T-helper 1 cell (primary cell): ENCODE measurements at places on chromosomes 11 and 22.

- no peak for DNase-seq
Observed at GRCh38 chr11:60952742-60953170, 780 bp upstream of the SLC15A3 start.

GRCh38 chr22:31099841-31100761 lies 7.3 kb downstream of the SELENOM start:
- DNase-seq, result no peak

DNA sequence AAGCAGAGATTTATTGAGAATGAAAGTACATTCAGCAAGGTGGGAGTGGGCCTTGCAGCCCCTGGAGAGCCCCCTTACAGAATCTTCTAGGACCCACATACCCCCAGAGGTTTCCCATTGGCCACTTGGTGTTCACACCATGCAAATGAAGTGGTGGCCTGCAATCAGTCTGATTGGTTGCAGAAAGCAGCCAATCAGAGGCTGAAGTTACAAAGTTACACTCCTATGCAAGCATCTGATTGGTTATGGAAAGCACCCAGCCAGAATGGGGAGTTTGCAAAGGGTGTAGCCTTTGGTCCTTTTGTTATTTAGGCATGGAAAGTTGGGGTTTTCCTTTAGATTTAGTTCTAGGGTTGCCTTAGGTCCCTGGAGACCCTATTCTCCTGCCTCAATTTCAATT lies 34.9 kb downstream of the UVRAG start:
- DNase-seq, result no peak

DNA sequence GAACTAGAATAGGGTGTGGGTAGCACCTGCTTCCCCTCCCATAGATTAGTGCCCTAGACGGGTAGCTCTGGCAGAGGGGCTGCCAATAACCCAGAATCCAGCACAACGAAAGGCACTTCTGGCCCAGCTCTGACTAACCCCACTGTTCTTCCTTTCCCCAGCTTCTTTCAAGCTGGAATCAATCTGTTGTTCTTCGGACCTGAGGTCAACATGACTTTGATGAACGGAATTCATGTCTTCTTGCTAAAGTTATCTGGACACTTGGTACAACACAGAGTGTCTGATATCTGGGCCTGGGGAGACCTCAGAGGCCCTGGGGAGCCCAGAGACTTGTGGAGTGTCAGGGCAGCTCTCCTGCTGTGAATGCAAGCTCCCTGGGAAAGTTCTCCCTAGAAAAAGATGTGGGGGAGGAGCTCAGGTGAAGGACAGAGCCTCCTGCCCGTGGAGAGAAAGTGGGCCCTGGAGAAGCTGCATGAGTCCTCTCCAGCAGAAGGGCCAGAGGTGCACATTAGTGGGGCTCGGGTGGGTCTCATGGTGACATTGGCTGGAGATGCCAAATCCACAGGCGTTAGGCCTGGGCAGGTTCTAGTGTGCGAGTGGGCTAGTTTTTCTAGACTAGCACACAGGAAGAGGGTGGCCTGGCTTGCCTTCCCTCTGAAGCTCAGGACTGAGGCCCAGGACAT lies 6.3 kb downstream of the KCNJ11 start:
- DNase-seq, result no peak

GRCh38 chr11:59759900-59760299 lies 4.7 kb downstream of the STX3 start:
- DNase-seq, result no peak

DNA sequence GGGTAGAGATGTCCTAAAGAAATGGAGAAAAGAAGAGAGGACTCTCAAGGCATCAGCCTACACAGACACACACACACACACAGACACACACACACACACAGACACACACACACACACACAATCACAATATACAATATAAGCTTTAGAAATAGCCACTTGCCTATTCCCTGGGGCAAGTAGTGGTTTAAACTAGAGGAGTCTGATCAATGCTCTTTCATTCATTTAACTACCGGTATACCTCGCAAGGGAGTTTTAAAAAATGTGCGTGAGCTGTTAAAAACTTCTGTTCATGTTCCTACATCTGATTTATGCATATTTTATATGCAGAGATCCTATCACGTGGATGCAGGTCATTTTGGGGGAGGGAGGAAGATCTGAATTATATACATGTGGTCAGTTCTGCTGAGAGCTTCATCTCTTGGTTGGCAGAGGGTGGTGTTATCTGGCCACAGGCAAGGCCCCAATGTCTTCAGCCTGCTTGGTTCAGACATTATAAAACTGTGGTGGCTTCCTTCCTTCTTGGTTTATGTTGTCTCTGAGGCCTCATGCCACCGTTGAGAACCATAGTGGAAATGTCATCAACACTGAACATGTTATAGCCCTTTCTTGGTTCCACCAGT lies 56.6 kb downstream of the SYT13 start:
- DNase-seq, result no peak

GRCh38 chr11:110599207-110599606 lies 113.0 kb downstream of the ARHGAP20 start:
- DNase-seq, result no peak

GRCh38 chr11:11265994-11266606 lies 87.0 kb downstream of the CSNK2A3 start:
- DNase-seq, result peak; percentile 36

- peak; percentile 17 for DNase-seq
Observed at GRCh38 chr11:6703247-6704063, 20.3 kb upstream of the MRPL17 start.

DNA sequence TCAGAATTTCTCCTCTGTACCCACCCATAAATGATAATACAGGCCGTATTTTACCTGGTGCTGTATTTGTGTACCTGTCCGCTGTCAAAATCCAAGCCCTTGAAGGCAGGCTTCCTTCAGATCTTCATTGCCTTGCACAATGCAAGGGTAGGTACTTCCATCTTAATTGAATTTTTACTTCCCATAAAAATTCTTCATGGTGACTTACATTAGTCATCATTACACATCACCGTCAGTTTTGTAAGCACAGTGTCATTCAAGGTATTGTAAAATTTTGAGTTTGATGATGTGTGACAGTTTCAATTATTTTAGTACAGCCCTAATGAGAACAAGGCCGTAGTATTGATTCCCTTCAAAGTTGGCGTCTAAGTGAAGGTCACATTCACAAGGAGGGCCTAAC lies 770 bp upstream of the TSG101 start:
- DNase-seq, result no peak

GRCh38 chr11:133384731-133385130 lies 147.6 kb downstream of the OPCML start:
- DNase-seq, result no peak

- DNase-seq, result no peak
Observed at GRCh38 chr11:115409116-115409670, 95.0 kb downstream of the CADM1 start.

DNA sequence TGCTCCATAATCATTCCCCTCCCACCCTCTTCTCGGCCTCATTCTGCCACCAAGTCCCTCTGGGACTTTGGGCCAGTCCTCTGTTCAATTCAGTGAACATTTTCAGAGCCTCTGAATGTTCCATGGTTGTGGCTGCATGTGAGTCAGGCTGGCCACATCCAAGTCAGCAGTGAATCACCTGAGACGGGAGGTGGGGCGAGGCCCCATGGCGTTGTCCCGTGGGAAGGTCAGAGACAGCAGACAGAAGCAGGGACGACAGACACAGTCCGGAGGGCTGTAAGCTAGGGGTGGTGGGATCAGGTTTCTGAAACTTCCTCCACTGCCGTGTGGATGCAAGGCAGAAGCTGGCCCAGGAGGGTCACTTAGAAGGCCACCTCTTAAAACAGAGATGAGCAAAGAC lies 324.8 kb downstream of the MN1 start:
- DNase-seq, result no peak

- DNase-seq, result no peak
Observed at GRCh38 chr11:11793073-11793472, 48.7 kb upstream of the USP47 start.

DNA sequence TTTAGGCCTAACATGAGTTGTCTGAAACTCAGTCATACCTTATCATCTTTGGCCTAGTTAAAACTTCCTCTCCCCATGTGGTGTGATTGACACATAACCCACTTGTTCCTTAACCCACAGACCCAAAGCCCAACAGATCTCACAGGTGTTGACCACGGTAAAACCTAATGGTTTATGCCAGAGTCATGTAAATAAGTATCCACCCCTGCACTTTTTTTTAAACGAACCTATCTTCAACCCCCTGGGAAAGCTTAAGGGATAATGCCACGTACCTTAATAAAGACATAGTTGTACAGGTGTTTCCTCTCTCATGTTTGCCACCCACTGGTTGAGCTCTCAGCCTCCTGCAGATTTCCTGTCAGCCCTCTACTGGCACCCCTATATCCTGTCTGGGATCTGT lies 709.3 kb upstream of the CCDC179 start:
- DNase-seq, result no peak

- no peak for DNase-seq
Observed at GRCh38 chr22:22554587-22555284, 4.3 kb downstream of the PRAME start.

DNA sequence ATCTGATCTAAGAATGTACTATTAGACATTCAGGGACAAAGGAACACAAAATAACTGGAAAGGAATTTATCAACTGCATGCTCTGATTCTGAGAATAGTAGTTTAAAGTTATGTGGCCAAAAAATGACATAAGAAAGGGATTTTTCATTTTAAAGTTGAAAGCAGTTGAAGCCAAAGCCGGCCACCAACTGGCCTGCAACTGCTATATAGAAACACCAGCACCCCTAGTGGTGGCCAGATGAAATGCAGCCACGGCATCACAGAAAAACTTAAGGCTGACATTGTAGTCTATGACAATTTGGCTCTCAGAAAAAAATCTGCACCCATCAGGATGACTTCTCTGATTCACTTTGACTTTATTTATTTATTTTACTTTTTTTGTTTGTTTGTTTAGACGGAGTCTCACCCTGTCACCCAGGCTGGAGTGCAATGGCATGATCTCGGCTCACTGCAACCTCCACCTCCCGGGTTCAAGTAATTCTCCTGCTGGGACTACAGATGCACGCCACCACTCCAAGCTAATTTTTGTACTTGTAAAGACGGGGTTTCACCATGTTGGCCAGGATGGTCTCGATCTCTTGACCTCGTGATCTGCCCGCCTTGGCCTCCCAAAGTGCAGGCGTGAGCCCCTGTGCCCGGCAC lies 59.2 kb downstream of the SLC35F2 start:
- DNase-seq, result peak; percentile 57

DNA sequence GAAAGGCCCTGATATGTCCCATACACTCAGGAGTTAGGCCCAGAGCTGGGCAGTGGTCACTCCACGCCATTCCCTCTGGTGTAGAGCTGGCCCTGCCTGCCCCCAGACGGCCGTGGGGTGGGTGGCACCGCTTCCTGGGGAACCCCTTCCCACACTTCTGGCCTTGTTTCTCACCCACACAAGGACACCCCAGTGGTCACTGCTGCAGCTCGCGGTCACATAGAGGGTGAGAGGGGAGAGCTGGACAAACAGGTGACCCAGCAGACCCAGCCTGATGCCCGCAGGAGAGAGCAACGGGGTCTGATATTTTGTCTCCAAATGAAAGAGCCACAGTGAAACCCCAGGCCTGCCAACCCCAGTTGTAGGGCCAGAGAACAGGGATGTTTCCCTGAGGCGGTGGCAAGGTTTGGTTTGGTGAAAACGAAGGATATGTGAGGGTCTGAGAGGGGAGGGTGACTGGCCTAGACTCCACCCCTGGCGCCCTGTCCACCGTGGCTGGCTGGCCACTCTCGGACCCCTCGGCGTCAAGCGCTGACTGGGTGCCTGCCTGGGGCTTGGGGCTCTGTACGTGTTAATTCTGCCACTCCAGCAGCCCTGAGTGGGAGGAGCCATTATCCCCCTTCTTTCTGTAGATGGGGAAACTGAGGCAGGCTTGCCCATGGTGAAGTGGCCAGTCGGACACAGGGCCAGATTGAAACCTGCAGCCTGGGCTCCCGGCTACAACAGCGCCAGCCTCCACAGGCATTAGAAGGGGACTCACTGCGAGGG lies 71.0 kb upstream of the PPARA start:
- no peak for DNase-seq

- DNase-seq, result no peak
Observed at GRCh38 chr11:88583251-88583650, 245.7 kb upstream of the CTSC start.
